ENCODE measurements at places on chromosomes 4 and X.

DNA sequence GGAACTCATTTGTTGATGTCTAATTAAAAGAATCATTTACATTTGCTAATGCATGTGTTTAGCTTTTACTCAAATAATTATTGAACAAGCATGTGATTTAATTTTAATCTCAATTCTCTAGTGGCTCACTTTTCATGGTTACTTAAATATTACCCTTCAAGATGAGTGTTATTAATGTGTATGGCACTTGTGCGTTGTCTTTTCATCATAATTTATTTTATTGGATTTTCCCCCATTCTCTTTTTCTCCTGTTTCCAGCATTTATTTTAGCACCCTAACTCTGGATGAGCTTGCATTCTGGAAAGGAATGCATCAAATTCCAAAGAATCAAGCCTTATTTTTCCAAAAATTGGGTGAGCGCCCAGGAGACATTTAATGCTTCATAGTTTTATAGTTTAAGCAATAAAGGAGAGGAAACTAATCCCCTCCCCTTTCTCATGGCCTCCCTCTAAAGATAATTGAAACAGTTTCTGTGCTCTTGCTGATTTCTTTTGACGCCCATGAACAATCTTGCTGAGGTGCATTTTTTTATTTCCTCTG is 191.1 kb upstream of the FAT4 start:
- no peak for DNase-seq

DNA sequence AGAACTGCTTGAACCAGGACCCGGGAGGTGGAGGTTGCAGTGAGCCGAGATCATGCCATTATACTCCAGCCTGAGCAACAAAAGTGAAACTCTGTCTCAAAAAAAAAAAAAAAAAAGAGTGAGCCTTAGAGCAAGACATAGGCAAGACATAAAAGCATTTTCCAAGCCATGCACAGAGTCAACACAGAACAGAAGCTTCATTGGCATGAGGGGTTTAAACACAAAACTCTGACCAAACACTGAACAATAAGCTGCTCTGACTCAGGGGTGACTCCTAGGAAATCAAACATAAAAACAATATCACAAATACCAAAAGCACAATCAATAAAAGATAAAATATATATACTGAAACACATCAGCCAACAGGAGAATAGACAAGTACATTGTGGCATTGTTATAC is 136.8 kb downstream of the PLS3 start:
- no peak for DNase-seq

- DNase-seq = no peak
Measured at GRCh38 chr4:105145156-105145902, 1.3 kb upstream of the TET2 start.

DNA sequence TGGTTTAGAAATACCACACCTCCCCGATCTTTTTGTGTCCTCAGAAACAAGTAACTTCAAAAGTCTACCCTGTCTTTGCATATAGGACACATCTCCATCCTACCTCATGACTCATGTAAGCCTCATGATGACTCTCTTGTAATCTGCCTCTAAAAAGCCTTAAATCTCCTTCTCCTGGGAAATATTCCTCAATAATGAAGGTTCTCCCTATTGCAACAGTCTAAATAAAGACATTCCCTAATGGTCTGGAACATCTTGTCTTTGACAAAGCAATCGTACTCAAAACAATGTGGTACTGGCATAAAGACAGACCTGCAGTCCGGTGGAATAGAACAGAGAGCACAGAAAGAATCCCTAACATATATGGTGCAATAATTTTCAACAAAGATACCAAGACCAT is 257.7 kb downstream of the OPHN1 start:
- no peak for DNase-seq

Data from A172 (cell line).